ENCODE measurements at places on chromosomes 12 and 14.

DNA sequence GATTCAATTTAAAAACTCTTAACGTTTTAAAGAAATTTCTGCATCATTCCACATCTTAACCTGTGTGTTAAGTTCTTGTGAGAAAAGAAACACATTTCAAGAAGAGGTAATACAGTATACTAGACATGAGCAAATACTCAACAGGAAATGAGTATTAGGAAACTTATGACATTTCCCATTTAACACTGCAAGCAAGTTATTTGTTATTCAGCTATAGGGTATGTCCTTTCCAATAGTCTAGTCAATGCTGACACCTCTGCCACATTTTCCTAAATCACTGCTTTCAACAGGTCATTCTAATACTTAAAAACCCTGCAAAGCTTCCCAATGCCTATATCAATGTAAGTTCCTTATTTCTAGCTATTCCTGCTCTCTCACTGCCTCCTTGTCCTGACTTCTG lies 93.1 kb downstream of the DDHD1 start:
- no peak for DNase-seq

DNA sequence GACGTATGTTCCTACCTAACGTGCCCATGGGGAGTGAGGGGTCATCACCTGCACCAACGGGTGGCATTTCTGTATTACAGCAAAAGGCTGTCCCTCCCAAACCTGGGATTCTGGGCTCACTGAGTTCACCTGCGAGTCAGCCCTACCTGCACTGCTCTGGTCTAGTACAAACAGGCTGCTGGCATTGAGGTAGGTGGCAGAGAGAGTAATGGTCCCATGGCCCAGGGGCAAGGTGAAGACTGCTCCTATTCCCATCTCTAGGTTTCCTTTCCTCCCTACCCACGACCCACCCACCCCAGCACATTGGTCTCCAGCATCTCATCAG lies 421 bp downstream of the SUOX start:
- DNase-seq, result no peak

DNA sequence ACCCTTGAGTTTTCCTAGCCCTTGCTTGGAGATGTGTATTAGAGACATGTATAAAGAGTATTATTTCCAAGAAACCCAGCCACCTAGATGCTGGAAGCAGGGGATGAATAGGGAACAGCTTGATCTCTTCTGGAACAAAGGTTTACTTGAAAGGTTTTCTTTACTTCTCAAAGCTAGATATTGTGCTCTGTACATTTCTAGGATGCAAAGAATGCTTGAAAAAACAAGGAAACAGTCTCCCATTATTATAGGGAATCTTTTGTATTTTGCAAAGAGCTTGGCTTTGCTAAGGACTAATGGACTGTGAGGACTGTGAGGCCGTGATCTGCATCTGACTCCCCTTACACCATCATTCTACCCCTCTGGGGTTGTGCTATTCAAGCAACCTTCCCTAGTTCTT lies 77.9 kb downstream of the PRICKLE1 start:
- DNase-seq, result no peak

DNA sequence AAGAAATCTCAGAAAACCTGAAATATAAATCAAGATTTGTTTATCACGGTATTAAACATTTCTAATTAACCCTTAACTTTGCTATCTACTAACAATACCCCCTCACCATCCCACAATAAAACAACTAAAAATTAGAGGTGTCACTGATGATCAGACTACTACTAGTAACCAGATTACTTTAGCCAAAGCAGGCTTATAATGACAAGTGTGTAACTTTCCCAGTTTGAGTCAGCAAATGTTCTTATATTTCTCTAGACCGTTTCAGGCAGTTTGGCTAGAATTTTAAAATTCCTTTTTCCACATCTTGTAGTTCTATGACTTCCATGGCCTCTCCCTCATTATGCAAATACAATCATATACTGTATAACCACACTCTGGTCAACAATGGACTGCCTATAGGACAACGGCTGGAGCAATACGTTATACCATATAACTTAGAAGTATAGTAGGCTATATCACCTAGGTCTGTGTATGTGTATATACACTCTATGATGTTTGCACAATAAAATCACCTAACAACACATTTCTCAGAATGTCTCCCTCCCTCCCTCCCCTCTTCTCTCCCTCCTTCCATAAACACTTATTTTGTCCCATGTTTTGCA lies 102.1 kb downstream of the DENND5B start:
- no peak for DNase-seq

- DNase-seq, result no peak
Observed at GRCh38 chr14:100832311-100832960, 6.5 kb downstream of the MEG3 start.

GRCh38 chr12:132946246-132946820 lies 9.8 kb downstream of the ZNF605 start:
- no peak for DNase-seq

GRCh38 chr12:23893611-23894010 lies 55.9 kb downstream of the SOX5 start:
- DNase-seq, result no peak

- DNase-seq, result no peak
Observed at GRCh38 chr12:15662303-15662980, 126.7 kb downstream of the EPS8 start.

DNA sequence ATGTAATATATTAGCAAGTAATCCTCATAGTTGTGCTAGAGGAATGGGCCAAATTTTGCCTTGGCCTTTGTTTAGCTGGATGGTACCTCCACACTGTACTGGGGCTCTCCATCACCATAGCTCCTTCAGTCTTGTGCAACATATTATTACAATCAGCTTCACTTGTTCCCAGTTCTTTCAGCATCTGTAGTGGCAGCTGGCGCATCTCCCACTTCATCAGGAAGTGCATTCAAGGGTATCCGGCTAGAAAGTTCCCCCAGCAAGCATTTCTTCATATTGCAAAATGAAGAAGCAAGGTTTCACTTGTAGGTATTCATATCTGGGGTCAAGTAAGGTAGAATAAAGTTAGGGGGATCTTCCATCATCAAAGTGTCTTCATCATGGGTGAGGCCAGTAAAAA lies 123.7 kb downstream of the IGF1 start:
- no peak for DNase-seq
